ENCODE measurements at places on chromosomes 13 and 19. TPM values are rescaled to one million over a fixed set of nuclear protein-coding genes. Genes with fewer than 3 reads are reported as not detected.

GRCh38 chr13:79671420-79671819 is 190.5 kb downstream of the NDFIP2 start:
- H3K36me3 ChIP-seq: no peaks in the 10 kb centered on the region
- no peak overlapping the region for H3K27ac ChIP-seq
- no peak overlapping the region for H3K4me3 ChIP-seq
- no peak for DNase-seq

- DNase-seq: no peak
- H3K27me3 ChIP-seq: no peaks in the 10 kb centered on the region
- no peaks in the 10 kb centered on the region for H3K36me3 ChIP-seq
- H3K4me1 ChIP-seq: peaks cover 39% of the 10 kb centered on the region
- no peak overlapping the region for H3K4me3 ChIP-seq
Measured at GRCh38 chr19:34313188-34313587, 51.8 kb upstream of the GPI start.

DNA sequence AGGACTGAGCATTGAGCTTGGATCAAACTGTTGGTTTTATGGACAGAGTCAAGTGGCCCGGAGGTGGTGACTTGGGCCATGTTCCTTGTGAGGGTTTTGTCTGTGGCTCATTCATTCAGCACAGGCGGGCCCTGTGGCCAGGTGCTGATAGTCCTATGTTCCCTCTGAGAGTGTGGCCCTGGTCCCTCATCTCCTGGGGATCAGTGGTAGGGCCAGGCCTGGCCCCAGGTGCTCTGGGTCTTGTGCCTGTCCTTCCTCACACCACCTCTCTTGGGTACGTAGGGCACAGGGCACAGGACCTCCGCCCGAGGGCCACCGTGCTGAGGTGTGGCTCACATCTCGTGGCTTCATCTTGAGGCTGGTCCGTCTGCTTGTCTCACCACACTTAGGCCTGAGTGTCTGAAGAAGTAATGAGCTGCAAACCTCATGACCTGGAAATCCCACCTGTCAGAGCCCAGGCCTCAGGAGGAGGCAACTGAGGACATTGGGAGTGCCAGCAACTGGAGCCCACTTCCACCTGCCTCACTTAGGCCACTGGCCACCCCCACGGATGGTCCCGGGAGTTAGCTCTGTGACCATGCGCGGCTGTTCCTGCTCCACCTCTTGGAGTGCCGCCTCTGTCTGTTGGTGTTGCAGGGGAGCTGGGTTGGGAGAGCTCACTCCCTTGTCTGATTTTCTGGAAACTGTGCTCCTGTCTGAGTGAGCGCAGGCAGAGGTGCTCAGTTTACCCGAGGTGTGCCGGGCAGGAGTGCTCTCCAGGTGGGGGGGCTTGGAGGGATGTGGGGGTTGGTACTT is 53.4 kb downstream of the KDM4B start:
- DNase-seq: no peak
- H3K36me3 ChIP-seq: no peaks in the 10 kb centered on the region
- H3K27me3 ChIP-seq: no peaks in the 10 kb centered on the region
- H3K4me1 ChIP-seq: peaks cover 8% of the 10 kb centered on the region
- no peak overlapping the region for H3K27ac ChIP-seq

DNA sequence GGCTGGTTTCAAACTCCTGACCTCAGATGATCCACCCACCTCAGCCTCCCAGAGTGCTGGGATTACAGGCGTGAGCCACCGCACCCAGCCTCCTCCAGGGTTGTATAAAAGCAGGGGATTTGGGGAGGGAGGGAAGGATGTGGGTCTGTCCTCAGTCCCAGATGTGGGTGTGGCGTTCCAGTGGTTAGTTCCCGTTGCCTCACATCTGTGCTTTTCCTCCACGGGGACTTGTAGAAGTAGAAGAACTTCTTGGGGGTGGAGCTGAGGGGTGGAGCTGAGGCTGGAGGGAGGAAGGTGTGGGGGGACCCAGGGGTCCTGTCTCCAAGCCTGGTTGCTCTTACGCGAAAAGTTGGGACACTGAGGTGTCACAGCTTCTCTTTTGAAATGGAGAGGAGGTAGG is 514 bp upstream of the MCEMP1 start:
- peaks cover 47% of the 10 kb centered on the region for H3K27me3 ChIP-seq
- DNase-seq: no peak
- no peak overlapping the region for H3K4me3 ChIP-seq

DNA sequence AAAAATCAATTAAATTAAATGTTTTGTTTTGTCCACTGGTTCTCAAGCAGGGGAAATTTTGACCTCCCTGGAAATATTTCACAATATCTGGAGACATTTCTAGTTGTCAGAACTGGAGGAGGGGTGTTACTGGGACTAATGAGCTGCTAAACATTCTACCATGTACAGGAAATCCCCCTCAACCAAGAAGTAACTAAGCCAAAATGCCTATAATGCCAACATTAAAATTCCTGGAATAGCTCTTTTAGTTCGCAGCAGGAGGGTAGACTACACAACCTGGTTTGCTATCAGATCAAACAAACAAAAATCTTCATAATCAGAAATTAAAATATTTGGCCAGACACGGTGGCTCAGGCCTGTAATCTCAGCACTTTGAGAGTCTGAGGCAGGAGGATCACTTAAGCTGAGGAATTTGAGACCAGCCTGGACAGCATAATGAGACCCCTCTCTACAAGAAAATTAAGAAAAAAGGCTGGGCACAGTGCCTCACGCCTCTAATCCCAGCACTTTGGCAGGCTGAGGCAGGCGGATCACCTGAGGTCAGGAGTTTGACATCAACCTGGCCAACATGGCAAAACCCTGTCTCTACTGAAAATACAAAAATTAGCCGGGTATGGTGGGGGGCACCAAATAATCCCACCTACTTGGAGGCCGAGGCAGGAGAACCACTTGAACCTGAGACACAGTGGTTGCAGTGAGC is 13.7 kb upstream of the SMARCA4 start:
- H3K27ac ChIP-seq: no peak overlapping the region
- no peaks in the 10 kb centered on the region for H3K27me3 ChIP-seq
- H3K36me3 ChIP-seq: no peaks in the 10 kb centered on the region
- DNase-seq: no peak
- H3K4me1 ChIP-seq: no peaks in the 10 kb centered on the region

- H3K4me3 ChIP-seq: peak overlapping the region; percentile 66
- H3K4me1 ChIP-seq: peaks cover 76% of the 10 kb centered on the region
- no peak for DNase-seq
- H3K27ac ChIP-seq: peak overlapping the region; percentile 72
- no peaks in the 10 kb centered on the region for H3K27me3 ChIP-seq
Measured at GRCh38 chr19:3509566-3509989, 3.5 kb downstream of the FZR1 start.

TMPRSS9 gene
- polyA plus RNA-seq: not detected

- H3K27ac ChIP-seq: no peak overlapping the region
- no peak overlapping the region for H3K4me3 ChIP-seq
- H3K36me3 ChIP-seq: no peaks in the 10 kb centered on the region
Measured at GRCh38 chr13:89163096-89163495, 1491.9 kb downstream of the SLITRK5 start.

DNA sequence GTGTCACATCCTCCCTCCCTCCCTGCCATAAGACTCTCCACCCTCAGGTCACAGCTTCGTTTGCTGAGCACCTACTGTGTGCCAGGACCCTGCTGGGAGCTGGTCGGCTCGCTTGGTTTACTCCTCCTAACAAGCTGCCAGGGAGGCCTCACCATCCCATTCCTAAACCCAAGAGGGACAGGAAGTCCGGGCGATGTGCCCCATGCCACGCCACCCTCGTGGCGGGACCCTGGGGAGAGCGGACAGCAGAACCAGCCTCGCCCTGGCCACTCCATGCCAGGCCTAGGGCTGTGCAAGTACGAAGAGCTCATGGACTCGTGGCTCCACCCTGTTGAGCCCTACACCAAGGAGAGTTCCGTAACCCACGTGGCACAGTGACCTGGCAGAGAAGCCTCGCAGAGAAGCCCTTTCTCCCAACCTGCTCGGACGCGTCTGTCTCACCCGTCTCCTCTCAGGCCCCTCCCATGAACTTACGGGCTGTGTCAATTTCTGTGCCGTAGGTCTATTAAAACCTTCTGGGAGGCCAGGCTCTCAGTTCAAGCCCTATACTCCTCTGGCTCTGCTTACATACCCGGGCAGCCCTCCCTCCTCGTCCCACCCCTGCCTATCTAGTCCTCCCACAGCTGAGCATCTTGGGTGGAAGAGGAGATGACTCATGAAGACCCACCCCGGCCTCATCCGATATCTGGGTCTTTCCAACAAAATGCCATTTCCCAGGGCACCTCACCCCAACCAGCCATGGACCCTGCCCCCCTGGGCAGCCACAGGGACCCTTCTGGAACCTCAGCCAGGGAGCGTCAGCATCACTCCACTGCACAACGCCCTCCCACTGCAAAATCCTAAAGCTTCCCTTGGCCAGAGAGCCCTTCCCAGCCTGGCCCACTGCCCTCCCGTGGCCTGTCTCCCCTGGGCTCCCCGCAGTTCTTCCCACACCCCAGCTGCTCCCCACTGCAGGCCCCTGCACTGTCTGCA is 2.6 kb downstream of the UBXN6 start:
- peaks cover 33% of the 10 kb centered on the region for H3K36me3 ChIP-seq
- peaks cover 14% of the 10 kb centered on the region for H3K4me1 ChIP-seq
- H3K4me3 ChIP-seq: peak overlapping the region; percentile 90

IZUMO2 gene
- polyA plus RNA-seq: not detected

DNA sequence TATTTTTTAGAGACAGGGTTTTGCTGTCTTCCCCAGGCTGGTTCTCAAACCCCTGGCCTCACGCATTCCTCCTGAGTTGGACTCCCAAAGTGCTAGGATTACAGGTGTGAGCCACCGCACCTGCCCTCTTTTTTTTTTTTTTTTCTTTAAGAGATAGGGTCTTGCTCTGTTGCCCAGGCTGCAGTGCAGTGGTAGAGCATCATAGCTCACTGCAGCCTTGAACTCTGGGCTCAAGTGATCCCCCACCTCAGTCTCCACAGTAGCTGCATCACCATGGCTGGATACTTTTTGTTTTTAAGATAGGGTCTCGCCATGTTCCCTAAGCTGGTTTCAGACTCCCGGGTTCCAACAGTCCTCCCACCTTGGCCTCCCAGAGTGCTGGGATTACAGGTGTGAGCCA is 1.5 kb downstream of the KCNJ14 start:
- H3K27ac ChIP-seq: no peak overlapping the region
- peaks cover 10% of the 10 kb centered on the region for H3K4me1 ChIP-seq
- H3K4me3 ChIP-seq: no peak overlapping the region
- peaks cover 2% of the 10 kb centered on the region for H3K36me3 ChIP-seq
- H3K27me3 ChIP-seq: no peaks in the 10 kb centered on the region
- DNase-seq: no peak

DNA sequence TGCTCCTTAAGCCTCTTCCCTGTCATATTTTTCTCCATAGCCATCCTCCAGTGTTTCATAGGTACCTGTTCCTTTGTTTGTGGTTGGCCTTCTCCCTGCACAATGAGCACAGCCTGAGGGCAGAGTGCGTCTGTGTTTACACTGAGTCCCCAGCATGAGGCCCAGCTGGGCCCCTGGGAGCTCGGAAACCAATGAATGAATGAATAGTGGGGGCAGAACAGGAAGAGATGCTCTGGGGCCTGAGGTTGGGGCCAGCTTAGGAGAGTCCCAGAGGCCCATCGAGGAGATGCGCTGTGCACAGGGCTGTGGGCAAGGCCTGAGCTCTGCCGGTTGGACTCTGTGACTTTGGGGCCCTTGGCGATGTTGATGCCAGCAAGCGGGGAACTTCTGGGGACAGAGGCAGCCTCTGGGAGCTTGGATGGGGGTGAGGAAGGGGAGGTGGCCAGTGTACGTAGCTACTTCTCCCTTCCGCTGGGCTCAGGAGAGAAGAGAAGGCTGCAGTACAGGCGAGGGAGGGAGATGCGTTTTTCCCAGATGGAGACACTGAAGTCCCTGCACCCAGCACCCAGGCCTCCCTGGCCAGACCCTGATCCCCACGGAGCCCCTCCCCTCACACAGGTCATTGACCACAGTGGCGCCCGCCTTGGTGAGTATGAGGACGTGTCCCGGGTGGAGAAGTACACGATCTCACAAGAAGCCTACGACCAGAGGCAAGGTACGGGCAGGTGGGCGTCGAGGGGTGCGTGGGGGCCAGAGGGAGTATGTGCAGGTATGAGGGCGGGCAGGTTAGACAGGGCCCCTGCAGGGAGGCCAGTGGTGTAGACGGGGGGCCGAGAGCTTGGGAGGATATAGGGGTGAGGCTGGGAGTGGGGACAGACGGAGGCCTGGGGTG is 5.1 kb downstream of the TBCB start:
- no peak overlapping the region for H3K27ac ChIP-seq
- H3K4me3 ChIP-seq: no peak overlapping the region
- DNase-seq: no peak
- H3K27me3 ChIP-seq: no peaks in the 10 kb centered on the region
- H3K4me1 ChIP-seq: peaks cover 38% of the 10 kb centered on the region
- H3K36me3 ChIP-seq: peaks cover 67% of the 10 kb centered on the region

Measured in naive thymus-derived CD8-positive, alpha-beta T cell (primary cell).